Activated T-helper 2 cell treated with anti-CD3 and anti-CD28 coated beads, Interferon-gamma antibody, Interleukin-2, Interleukin-4, amounts not matched to agents 10 μg/mL and 5 μg/mL and 100 μg/mL, durations not matched to agents 14 hours and 24 hours and 36 hours (primary cell): ENCODE measurements at places on chromosomes 7 and 10. TPM values are rescaled to one million over a fixed set of nuclear protein-coding genes. Genes with fewer than 3 reads are reported as not detected.

STEAP1B gene
- total RNA-seq, result 0.30 and 0.32 TPM in 2 replicates

ACHE gene
- 0.09 and 0.21 TPM in 2 replicates for total RNA-seq

TMEM196 gene
- total RNA-seq, result not detected in 2 replicates

MUC3A gene
- total RNA-seq, result 0.11 TPM in 1 of 2 replicates, not detected in the other

PNLIPRP2 gene
- not detected in 2 replicates for total RNA-seq

PON1 gene
- total RNA-seq, result not detected in 2 replicates

DNAJC30 gene
- 9.2 TPM in 2 replicates for total RNA-seq

MGMT gene
- total RNA-seq, result 15.8 and 17.5 TPM in 2 replicates

PIK3AP1 gene
- 12.4 and 14.0 TPM in 2 replicates for total RNA-seq

IPMK gene
- total RNA-seq, result 7.5 and 7.7 TPM in 2 replicates

SPDYE6 gene
- total RNA-seq, result not detected in 2 replicates
